Hypothalamus (tissue), 51 donors: ENCODE measurements at places on chromosomes 16 and 17.

DNA sequence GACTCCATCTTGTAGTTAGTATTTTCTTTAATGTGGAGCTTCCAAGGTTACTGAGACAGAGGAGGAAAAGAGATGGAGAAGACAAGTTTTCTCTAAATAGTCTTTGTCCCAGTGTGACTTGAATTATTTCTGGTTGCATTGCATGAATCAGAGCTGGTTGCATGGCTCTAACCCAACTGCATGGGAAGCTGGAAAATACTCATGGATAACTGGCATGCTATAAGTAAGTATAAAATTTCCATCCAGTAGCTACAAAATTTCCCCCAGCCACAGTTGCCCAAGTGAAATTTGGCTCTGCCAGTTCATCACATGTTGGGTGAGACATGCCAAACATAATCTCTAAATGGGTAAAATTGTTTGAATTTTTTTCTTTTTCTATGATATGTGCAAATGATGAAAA, 1161.5 kb downstream of the CDH11 start:
- DNase-seq = no peak

- no peak for DNase-seq
These were observed 22.5 kb upstream of the ARHGAP17 start for GRCh38 chr16:25037632-25038031.

DNA sequence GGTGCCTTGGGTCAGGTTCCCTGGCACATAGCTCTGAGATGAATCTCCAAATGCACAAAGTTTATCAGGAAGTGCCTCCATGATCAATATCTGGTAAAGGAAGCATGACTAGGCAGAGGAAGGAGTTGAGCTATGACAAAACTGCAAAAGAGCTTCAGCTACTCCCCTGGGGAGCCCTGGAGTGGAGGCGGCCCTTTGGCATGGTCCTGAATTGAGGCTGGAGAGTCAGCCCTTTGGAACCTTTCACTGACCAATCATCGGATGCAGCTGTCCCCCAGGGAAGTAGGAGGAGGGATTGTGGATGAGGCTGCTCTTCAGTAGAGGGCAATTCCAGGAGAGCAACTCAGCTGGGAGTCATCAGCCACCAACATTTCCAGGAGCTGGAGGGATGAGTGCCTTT, 46.1 kb upstream of the NLRP1 start:
- no peak for DNase-seq

DNA sequence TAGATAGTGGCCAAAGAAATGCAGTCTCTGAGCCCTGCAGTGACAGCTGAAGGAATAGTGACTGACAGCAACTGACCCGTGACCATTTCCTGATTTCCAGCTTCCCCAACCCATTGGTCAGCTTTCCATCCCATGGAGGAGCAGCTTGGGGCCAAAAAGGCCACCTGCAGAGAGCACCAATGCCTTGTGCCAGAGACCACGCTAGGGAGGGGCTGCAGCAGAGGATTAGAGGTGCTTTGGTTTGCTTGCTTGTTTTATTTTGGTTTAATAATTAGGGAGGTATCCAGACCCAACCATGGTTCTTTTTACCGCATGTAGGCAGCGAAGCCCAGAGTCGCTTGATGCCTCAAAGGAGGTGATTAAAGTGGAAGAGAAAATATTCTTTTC, 61.3 kb upstream of the SIAH1 start:
- no peak for DNase-seq

DNA sequence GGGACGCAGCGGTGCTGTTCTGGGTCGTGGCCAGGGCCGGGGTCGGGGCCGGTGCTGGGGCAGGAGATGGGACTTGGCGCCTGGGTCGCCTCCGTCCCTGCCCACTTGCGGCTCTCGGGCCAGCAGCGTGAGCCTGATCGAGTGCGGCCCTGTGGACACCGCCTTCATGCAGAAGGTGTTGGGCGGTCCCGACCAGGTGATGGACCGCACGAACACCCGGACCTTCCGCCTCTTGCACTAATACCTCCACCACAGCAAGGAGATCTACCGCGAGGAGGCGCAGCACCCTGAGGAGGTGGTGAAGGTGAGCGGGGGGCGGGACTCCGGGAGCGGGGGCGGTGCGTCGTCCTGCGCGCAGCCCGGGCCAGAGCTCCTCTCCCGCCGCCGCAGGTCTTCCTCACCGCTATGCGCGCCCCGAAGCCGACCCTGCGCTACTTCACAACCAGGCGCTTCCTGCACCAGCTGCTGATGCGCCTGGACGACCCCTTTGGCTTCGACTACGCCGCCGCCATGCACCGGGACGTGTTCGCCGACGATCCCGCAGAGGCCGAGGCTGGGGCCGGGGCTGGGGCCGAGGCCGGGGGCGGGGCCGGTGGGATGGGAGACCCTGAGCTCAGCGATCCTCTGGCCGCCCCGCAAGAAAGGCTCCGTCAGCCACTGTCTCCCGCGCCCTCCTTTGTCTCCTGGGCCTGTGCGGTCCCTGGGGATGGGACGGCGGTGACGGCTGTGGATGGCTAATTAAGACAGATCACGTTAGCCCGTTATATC, 4.5 kb upstream of the HSD17B1 start:
- DNase-seq = no peak

- no peak for DNase-seq
These were observed 173.2 kb upstream of the MYOCD start for GRCh38 chr17:12492450-12492849.

DNA sequence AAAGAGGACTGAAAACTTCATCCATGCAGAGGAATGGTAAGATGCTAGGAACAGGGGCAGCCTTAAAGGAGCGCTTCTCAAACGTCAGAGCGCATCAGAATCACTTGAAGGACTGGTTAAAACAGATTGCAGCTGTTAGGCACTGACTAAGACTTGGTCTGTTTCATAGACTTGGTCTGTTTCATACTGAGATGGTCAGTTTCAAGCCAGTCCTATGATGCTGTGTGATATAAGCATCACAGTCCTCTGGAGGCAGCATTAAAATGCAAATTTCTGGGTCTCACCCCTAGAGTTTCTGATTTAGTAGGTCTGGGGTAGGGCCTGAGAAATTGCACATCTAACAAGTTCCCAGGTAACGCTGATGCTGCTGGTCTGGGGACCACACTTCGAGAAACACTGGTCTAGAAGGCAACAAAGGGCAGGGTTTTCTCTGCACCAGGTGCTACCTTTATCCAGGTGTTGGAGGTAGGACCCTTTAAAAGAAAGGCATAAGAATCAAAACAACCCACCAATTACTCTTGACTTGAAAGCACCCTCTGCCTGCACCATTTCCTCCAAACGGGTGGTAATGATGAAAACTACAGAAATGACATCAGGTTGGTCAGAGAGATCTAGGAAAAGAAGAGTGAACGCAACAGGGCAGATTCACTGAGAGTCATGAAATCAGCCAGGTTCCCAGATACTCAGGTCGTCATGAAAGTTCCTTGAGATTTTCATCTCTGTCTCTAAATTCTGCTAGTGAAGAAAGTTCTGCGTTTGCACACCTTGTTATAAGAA, 95.0 kb upstream of the RCVRN start:
- no peak for DNase-seq

DNA sequence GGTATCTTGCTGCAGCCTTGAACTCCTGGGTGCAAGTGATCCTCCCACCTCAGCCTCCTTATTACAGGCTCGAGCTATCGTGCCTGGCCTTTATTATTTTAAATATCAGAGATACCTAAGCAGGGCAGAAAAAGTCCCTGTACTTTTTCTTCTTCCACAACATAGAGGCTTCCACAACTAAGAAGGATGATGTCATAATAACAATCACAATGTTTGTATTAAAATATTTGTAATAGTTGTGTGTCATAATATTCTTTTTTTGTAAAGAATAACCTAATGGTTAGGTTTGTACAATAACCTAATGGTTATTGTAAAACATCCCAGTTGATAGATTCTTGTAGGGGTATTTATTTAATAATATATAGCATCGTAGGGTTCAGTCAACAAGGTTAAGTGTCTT, 26.7 kb upstream of the DUSP14 start:
- DNase-seq = no peak

GRCh38 chr17:9529033-9529700, 46.5 kb downstream of the STX8 start:
- DNase-seq = no peak

GRCh38 chr17:10513299-10514067, 4.9 kb downstream of the MYH1 start:
- no peak for DNase-seq

GRCh38 chr16:84065536-84066132, 23.0 kb upstream of the SLC38A8 start:
- DNase-seq = no peak

DNA sequence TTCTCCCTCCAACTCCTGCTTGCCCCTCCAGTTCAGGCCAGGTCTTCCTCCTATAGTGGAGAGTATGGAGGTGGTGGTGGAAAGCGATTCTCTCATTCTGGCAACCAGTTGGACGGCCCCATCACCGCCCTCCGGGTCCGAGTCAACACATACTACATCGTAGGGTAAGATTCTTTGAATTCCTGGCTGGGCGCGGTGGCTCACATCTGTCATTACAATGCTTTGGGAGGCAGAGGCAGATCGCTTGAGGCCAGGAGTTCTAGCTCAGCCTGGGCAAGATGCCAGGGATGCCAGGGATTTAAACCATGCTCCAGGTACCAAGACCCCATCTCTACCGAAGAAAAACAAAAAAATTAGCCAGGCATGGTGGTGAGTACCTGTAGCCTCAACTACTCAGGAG, 1.4 kb downstream of the ZG16 start:
- no peak for DNase-seq

DNA sequence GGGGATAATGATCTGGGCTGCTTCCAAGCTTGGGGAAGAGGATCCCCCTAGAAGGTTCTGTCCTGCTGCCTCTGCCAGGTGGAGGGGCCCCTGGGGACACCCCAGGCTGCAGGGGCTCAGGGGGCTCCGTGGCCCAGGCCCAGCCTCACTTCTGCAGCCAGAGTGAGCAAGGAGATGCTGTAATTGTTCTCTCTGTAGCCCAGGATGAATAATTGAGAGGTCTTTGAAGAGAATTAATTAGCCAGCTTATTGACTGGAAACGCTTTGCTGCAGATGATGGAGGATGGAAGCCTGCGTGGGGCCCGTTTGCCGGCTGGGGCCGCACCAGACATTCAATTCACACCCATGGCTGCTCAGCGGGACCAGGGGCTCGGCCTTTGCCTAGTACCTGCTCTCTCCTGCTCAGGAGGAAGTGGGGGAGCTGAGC, 38.5 kb downstream of the TMEM235 start:
- no peak for DNase-seq

- DNase-seq = no peak
These were observed 18.1 kb downstream of the RHBDL3 start for GRCh38 chr17:32283745-32284201.

DNA sequence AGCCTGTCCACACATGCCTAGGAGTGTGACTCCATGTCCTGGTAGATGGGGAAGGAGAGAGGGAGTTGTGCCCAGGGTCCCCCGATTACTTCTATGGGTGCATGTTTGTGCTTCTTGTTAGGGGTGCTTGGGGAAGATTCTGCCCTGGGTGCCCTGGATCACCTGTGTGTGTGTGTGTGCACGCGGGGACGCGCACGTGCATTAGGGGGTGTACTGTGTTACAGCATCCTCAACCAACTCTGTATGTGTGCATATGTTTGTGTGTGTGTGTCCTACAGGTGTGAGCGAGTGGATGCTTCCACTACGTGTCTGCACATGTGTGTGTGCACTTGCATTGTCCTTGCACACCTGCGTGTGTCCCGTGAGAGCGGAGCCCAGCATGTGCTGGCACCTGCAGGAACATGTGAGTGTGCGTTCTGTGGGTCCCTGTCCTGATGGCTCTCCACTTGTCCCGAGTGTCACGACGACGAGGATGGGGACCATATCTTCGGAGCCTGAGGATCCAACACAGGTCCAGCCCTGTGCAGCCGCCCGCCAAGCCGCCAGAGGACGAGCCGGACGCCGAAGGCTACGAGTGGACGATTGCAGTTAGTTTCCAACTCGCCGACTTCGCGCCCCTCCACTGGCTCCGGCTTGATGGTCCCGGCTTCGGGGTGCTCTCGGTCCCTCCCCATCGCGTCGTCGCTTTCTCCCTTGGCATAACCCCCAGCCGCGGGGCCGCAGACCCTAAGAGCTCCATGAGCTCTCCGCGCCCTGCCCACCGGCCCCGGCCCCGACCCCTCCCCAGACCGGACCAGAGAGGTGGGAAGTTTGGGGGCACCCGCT, 6.0 kb upstream of the TBC1D3B start:
- DNase-seq = no peak

DNA sequence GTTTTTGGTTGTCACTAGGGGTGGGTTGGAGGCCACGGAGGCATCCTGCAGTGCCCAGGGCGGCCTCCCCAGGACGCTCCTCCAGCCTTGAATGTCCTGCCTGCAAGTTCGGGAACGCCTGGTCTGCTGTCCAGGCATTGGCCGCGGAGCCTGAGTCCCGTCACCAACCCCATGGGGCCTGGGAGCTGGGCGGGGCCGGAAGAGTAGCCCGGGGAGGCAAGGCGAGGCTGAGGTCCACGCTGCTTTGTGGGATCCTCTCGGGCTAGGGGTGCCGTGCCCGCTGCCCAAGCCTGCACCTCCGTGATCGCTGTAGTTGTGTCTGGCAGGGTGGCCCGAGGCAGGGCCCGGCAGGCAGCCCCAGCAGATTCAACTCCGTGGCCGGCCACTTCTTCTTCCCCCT, 12.8 kb downstream of the TELO2 start:
- no peak for DNase-seq

GRCh38 chr17:82802075-82802780, 37.6 kb downstream of the ZNF750 start:
- no peak for DNase-seq

DNA sequence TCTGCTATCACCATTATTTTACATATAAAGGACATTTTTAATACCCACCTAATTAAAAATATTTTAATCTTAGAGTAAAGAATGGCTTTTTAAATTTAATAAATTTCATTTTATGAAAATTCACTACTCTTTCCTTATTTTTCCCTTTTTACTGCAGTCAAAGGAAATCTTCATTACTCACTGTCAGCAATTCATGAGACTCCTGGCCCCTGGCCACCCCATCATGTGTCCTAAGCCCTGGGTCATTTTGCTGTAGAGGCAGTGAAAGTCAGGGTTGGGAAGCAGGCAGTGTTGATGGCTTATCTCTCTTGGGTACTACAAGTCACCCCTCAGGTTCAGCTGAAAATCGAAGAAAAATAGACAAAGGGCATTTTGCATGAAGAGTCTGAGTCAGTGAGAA, 468.6 kb upstream of the CCL2 start:
- no peak for DNase-seq

DNA sequence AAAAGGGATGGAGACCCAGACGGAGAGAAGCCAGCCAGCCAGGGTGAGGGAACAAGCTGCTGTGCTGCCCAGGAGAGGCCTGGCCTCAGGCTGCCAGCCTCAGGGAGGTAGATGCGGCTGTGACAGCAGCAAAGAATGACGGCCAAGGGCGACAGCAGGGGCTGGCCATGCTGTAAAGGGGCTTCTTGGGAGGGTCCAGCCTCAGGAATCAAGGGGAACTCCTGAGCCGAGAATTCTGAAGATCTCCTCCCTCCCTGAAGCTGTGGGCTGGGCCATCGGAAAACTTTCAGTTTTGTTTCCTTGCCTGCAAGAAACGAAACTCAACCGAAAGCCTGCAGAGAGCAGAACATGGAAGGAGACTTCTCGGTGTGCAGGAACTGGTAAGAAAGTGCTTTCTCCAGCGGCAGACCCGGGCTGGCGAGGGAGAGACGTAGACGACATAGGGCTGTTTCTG, at the start of gene XAF1:
TSS of gene XAF1 (plus strand) at position 316 of the 454 bp plus-strand sequence. CDS start at position 349, 33 bp downstream.
- DNase-seq = no peak
